ENCODE measurements at places on chromosomes 16 and 17.

- DNase-seq: no peak
These were observed 14.1 kb upstream of the SLFN11 start for GRCh38 chr17:35387496-35387895.

- no peak for DNase-seq
These were observed 253.3 kb downstream of the STX8 start for GRCh38 chr17:9322326-9322725.

- no peak for DNase-seq
These were observed at the start of gene C16orf90 for GRCh38 chr16:3495176-3495575. Gene C16orf90 (minus strand): TSS chr16:3495489. CDS start chr16:3495421, 68 bp downstream.

- DNase-seq: no peak
These were observed 26.5 kb upstream of the XYLT2 start for GRCh38 chr17:50319306-50320004.

DNA sequence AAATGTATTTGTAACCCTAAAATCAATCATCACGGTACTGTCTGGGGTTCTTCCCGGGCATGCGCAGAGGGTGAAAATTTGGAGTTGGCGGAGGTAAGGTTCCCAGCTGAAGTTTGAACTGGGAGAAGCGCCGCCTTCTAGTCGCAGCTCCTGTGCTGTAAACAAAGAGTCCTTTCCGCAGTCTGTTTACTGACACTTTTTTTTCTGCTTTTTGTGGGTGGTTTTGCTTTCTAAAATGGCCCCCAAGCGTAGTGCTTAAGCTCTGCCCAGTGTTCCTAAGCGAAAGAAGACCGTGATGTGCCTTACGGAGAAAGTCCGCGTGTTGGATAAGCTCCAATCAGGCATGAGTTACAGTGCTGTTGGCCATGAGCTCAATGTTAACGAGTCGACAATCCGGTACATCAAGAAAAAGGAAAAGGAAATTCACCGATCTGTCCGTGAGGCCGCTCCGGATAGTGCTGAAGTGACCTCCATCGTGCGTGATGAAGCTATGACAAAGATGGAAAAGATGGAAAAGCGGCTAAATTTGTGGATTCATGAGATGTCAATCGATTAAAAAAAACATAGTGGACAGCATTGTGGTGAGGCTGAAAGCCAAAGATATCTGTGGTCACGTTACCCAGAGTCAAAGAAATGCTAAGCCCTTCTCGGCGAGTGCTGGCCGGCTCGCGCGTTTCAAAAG lies 570 bp upstream of the CFDP1 start:
- DNase-seq: peak; percentile 74

- DNase-seq: no peak
These were observed 963 bp upstream of the METTL22 start for GRCh38 chr16:8620535-8620934.

DNA sequence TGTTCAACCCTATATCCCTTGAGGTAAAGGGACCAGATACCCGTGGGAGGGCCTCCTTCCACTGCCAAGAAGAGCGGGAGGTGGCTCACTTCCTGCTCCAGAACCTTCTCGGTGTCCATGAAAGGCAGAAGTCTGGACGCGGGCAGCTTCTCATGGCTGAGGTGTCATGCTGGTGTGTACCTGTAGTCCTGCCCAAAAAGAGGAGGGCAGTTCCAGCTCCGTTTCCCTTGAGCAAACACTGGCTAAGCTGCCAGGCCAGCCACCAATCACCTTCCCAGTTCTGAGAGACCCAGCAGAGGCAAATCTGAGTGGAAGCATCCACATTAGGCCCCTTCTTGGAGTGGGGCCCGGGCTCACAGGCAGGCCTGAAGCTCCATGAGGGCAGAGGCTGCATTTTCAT lies 5.6 kb downstream of the TMEM11 start:
- DNase-seq: no peak

GRCh38 chr17:43015579-43015978 lies 6.6 kb downstream of the VAT1 start:
- no peak for DNase-seq
